ENCODE measurements at places on chromosomes 11 and 22.

DNA sequence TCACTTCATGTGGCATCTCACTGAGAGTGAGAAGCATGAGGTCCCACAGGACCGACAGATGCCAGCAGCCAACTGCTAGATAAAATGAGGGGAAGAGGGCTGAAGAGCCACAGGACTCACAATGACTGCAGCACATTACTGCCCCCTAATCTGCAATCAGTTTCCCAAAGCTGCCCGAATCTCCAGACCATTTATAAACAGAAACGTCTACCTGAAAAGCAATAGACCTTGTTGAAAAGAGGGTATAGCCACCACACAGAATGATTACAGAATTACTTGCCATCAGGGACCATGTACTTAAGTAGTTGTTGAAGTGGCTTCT lies 12.4 kb upstream of the TEF start:
- no peak for DNase-seq

GRCh38 chr22:31179345-31179744 lies 19.4 kb downstream of the RNF185 start:
- DNase-seq, result no peak

DNA sequence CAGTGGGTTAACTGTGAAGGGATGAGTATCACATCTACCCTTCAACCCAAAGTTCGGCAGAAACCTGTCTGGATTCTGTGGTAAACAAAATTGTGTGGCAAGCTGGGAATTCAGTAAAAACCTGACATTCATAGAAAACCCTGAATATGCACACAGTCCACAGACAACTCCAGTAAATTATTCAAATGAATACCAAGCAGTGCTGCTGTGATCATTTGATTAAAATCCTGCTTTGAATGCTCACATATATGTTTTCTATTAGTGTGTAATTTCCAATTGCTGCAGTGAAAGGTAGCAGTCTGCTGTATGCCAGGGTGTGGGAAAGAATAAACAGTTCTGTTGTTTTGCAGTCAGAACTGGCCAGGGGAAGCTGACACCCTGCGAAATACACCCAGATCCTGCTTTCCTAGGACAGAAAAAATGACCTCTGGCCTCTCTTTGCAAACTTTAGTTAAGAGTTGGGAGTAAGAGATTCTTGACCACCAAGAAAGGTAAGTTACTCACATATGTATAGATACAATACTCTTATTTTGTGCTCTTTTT lies 217.8 kb downstream of the FAM76B start:
- no peak for DNase-seq

GRCh38 chr11:1327064-1327460 lies 17.6 kb upstream of the TOLLIP start:
- no peak for DNase-seq

DNA sequence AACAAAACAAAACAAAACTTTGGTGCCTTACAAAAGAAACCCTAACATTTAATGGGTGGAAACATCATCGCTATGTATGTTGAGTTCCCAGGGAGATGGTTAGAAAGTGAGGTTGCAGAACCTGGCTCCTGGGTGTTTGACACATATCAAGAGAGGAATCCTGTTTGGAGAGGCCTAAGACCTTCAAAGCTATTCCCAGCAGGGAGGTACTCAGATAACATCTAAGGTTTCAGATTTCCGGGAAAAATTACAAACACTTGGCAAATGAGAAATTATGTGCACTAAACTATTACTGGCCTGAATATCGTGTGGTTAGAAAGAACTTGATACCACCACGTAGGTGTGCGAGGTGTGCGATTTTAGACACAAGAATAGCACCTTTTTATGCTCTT lies 18.5 kb downstream of the TRIM5 start:
- no peak for DNase-seq

- DNase-seq, result peak; percentile 82
Measured at GRCh38 chr11:19679952-19680828, 32.4 kb upstream of the NAV2 start.

DNA sequence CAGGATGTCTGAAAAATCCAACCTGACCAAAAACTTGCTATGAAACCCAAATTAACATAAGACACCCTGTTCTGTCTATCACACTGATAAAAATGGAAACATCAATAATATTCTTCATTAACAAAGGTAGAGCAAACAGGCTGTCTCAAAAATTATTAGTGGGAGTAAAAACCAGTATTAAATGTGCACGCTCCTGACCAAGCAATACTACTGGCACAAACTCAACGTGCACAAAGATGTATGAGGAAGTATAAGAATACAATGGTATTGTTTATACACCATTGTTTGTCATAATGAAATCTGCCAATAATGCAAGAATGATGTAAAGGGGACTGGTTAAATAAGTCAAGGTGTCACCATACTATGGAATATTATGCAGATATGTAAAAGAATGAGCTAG lies 288.5 kb downstream of the MN1 start:
- no peak for DNase-seq

GRCh38 chr22:19448076-19448607 lies 631 bp upstream of the C22orf39 start:
- no peak for DNase-seq
